ENCODE measurements at places on chromosomes 6 and 20.

GRCh38 chr20:47854687-47855212 lies 69.5 kb upstream of the SULF2 start:
- peak; percentile 13 for DNase-seq

DNA sequence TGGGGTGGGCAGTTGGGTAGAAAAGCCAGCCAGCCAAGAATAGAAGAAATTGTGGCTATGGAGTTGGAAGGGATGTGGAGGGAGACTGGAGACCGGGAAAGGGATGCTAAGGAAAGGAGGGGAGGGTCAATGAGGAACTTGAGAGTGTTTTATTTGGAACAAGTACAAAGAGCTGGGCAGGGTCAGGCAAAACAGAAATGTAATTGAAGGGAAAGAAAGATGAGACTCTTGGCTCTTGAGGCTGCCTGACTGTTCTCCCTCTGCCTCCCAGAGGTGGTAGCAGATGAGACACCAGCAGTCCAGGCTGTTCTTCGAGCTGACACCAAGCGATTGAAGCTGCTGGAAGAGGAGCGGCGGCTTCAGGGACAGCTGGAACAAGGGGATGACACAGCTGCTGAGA lies 12.7 kb downstream of the ABCF1 start:
- DNase-seq = no peak

DNA sequence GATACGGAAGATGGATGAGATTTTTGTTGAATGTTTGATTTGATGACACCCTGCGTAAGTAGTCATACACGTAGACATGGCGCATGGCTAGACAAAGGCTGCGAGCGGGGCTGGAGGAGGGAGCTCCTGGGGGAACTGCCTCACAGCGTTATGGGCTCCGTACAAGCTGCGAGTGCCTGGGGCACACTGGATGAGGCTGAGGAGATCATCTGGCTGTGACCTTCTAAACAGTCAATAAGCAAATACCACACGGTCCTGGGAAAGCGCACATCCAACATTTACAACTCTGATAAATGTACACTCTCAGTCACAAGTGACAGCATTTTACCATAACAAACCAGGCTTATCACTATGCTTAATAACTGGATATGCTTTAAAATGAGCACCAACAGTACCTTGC lies 37.1 kb downstream of the SMLR1 start:
- no peak for DNase-seq

DNA sequence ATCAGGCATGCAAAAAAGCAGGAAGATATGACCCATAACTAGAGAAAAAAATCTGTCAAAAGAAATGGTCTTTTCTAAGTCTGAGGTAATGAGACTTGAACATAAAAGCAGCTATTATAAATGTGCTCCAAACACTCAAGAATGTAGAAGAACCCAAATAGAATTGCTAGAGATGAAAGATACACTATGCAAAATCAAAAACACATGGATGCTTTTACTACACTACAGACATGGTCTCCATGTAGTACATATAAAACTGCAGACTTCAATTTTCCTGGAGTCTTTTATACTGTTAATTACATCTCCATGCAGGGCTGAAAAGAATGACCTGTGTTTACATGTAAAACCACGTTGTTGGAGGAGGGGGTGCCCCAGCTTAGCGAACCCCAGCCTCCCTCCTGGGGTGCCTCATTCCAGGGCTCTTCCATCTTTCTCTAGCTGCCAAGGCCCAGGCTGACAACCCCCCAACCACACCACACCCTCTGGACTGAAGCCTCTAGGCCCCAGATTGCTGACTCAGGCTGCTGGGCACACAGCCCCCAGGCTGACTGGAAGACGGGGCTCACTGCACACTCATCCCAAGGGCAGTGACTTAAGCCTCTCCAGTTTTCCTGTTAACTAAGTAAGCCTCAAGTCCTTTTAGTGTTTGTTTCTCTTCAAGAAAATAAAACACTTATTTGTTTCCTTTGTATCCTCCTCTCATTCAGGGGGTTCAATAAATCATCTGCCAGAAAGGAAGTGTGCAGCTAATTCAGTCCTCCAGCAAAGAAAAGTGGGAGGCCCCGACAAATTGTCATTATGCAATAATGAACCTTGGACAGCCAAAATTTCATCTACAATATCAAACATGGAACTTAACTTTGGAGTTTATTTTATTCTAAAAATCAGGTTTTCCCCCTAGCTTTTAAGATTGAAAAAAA lies 26.0 kb upstream of the PLAGL1 start:
- DNase-seq = no peak

- DNase-seq = no peak
Observed at GRCh38 chr20:51529081-51529681, 13.3 kb downstream of the NFATC2 start.

DNA sequence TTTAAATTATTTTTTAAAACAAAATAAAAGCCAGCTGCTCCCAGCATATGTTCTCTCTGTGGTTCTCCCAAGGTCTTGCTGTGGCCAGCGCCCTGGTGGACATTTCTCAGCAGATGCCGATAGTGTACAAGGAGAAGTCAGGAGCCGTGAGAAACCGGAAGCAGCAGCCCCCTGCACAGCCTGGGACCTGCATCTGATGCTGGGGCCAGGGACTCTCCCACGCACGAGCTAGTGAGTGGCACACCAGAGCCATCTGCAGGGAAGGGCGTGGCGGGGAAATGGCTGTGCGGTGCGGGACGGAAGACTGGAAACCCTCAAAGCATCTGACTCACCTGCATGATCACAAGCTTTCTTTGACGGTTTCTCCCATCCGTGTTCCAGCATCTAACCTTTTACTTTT lies 16.5 kb downstream of the GFRA4 start:
- no peak for DNase-seq

DNA sequence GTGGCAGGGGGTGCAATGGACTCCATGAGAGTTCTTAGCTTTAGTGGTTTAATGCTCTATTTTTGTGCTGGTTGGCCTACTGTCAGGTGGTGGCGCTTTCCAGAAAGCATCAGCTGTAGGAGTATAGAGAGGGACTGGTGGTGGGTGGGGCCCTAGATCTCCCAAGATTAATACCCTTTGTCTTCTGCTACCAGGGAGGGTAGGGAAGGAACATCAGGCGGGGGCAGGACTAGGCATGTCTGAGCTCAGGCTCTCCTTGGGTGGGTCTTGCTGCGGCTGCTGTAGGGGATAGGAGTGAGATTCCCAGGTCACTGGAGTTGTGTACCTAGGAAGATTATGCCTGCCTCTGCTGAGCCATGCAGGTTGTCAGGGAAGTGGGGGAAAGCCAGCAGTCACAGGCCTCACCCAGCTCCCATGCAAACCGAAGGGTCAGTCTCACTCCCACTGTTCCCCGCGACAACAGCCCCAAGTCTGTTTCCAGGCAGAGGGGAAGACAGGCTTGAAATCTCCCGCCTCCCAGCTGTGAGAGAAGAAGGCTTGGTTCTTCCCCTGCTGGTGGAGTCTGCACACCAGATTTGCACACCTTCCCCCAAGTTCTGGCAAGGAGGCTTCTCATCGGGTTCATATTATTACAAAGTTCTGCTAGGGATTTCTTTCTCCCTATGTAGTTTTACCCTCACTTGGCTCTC lies 46.7 kb upstream of the PKIB start:
- no peak for DNase-seq

DNA sequence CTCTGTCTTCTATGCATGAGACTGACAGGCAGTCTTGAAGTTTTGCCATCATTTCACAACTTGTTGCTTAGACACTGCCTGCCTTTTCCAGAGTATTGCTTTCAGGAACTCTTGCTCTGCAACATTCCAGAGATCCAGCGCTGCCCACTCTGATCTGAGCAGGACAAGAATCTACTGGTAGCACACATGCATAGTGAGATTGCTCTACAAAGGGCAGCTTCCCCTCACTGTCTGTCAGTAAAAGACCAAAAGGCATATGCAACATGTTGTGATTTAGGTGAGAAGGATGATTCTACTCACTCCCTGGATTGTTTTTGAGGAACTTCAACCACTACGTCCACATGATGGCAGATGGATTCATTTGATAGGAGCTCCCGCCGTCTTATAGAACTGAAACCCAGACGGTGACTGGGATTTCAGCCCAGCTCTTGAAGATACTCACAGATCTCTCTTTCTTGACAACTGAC lies 259.1 kb downstream of the ARID1B start:
- DNase-seq = no peak

All from Panc1 (cell line).